IMR-90 (cell line): ENCODE measurements at places on chromosomes 16 and 17.

DNA sequence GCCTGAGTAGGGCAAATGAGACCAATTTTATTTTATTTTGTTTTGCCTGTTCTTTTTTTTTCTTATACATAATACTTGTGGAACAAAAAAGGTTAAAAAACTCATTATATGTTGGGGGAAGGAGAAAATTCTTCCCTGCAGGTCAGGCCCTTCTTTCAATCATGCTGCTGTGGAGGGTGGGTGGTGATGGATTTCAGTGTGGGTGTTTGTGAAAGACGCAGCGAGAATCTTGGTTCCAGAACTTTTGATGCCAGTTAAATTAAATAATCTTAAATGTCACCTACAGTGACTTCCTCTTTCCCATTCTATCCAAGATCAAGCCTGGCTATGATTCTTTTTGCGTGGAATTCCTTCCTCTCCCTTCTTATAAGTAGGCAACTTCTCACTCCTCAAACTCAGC lies 595.8 kb upstream of the EEF2KMT start:
- DNase-seq, result no peak
- H3K27me3 ChIP-seq, result no peaks in the 10 kb centered on the region
- no peak overlapping the region for H3K27ac ChIP-seq
- H3K4me1 ChIP-seq, result no peaks in the 10 kb centered on the region

DNA sequence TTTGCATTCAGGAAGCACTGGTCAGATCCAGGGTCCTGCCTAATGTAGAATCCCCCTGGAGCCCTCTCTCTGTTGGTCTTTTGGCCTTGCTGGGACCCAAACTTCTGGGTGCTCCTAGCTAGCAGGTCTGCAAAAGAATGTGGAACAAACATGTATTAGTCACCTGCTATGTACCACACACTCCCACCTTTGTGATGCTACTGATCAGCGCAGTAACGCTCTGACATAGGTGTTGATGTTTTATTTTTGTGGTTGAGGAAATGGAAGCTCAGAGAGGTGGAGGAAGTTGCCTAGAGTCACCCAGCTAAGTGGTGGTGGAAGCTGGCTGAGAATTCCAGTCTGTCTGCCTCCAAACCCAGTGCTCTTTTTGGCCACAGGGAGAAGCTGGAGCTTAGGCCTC lies 35.8 kb upstream of the LGALS9 start:
- H3K4me1 ChIP-seq, result no peaks in the 10 kb centered on the region; the same call in 1 of the 2 replicates
- DNase-seq, result no peak
- H3K4me3 ChIP-seq, result no peak overlapping the region
- no peaks in the 10 kb centered on the region for H3K27me3 ChIP-seq

GRCh38 chr16:70428178-70428998 lies 10.5 kb downstream of the ST3GAL2 start:
- peaks cover 4% of the 10 kb centered on the region for H3K36me3 ChIP-seq
- H3K4me1 ChIP-seq, result peaks cover 38% of the 10 kb centered on the region
- no peaks in the 10 kb centered on the region for H3K27me3 ChIP-seq
- peak; percentile 97 for DNase-seq

DNA sequence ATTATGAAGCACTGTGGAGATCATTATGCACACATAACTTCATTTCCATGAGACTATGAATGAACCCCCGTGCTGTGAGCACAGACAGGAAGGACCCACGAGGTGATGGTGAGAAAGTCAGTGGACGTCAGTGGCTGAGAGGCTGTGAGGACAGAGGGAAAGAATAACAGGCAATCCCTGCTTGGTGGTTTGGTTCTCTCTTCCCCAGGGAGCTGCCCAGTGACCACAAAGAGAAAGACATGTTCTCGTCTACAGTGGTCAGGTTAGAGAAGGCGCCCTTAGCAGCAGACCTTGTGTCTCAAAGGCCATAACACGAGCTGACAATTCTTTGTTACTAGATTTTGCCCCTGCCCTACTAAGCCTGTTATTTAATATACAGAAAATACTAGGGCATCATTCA lies 609.2 kb downstream of the TOX3 start:
- H3K4me3 ChIP-seq, result no peak overlapping the region
- H3K4me1 ChIP-seq, result peaks cover 1% of the 10 kb centered on the region; the same call in 1 of the 2 replicates
- no peaks in the 10 kb centered on the region for H3K27me3 ChIP-seq
- H3K27ac ChIP-seq, result no peak overlapping the region

GRCh38 chr16:56950881-56951771 lies 10.6 kb upstream of the CETP start:
- H3K4me1 ChIP-seq, result no peaks in the 10 kb centered on the region
- peak; percentile 51 for DNase-seq
- H3K27me3 ChIP-seq, result no peaks in the 10 kb centered on the region
- peaks cover 4% of the 10 kb centered on the region; the same call in 1 of the 2 replicates for H3K36me3 ChIP-seq
- H3K27ac ChIP-seq, result no peak overlapping the region

DNA sequence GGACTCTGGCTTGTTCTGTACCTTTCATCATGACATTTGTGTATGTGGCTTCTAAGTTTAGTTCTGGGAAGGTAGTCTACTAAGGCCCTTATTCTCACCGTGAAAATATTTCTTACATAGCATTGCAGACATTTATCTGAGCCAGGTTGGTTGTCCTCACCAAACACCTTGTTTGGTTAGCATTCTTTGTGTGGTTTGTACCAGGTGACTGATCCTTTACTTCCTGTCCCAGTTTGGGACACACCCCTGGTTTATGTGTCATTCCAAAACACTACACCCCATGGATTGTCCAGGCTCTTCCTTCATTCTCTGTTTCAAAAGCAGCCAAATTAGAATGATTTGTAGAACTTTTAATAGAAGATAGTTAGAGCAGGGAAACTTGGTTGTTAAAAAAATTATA lies 23.2 kb upstream of the DUSP14 start:
- H3K4me1 ChIP-seq, result no peaks in the 10 kb centered on the region
- peaks cover 18% of the 10 kb centered on the region for H3K36me3 ChIP-seq
- no peak overlapping the region for H3K4me3 ChIP-seq
- DNase-seq, result no peak

DNA sequence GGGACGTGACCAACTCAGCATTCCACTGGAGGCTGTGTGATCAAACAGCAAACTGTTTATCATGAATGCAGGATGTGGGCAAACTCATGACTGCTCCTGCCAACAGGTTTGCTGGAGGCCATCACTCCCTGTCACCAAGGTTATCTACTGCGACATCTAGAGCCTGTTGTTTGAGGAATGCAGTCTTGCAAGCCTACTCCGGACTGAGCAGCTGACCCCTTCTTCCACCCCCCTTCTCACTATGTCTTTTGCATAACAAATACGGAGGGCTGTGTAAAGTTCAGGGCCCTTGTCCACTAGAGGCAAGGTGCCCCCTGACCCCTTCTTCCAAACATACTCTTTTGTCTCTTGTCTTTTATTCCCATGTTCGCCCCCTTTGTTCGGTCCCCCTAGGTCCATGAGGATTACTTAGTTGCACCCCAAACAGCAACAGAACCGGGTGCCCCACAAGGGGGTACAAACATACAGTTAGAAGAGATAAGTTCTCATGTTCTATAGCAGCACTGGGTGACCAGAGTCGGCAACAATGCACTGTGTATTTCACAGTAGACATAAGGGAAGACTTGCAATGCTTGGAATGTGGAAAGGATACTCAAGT lies 28.7 kb downstream of the MEAK7 start:
- no peak overlapping the region for H3K27ac ChIP-seq
- peak; percentile 8 for DNase-seq
- H3K36me3 ChIP-seq, result peaks cover 17% of the 10 kb centered on the region
- H3K4me3 ChIP-seq, result no peak overlapping the region
- peaks cover 8% of the 10 kb centered on the region for H3K4me1 ChIP-seq

DNA sequence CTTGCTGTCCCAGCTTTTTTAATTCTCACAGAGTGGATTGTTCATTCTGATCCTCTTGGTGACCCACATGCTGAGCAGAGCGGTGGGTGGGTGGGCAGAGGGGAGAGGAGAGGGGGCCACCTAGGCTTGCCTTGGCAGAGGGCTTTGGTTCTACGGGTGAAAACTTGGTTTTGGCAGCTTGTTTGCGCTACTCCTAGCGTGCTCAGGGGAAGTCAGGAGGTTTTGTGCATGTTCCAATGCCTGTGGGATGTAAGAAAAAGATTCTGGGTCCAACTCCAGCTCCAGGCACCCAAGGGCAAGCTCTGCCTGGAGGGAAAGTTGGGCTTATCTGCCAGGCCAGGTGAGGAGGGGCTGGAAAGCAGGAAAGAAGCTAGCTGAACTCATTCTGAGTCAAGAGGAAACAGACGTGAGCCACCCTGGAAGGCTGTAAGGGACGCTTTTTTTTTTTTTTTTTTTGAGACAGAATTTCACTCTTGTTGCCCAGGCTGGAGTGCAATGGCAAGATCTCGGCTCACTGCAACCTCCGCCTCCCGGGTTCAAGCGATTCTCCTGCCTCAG lies 169.1 kb downstream of the WSCD1 start:
- H3K4me1 ChIP-seq, result no peaks in the 10 kb centered on the region
- H3K36me3 ChIP-seq, result no peaks in the 10 kb centered on the region
- no peak overlapping the region for H3K27ac ChIP-seq
- DNase-seq, result no peak
- no peaks in the 10 kb centered on the region for H3K27me3 ChIP-seq

DNA sequence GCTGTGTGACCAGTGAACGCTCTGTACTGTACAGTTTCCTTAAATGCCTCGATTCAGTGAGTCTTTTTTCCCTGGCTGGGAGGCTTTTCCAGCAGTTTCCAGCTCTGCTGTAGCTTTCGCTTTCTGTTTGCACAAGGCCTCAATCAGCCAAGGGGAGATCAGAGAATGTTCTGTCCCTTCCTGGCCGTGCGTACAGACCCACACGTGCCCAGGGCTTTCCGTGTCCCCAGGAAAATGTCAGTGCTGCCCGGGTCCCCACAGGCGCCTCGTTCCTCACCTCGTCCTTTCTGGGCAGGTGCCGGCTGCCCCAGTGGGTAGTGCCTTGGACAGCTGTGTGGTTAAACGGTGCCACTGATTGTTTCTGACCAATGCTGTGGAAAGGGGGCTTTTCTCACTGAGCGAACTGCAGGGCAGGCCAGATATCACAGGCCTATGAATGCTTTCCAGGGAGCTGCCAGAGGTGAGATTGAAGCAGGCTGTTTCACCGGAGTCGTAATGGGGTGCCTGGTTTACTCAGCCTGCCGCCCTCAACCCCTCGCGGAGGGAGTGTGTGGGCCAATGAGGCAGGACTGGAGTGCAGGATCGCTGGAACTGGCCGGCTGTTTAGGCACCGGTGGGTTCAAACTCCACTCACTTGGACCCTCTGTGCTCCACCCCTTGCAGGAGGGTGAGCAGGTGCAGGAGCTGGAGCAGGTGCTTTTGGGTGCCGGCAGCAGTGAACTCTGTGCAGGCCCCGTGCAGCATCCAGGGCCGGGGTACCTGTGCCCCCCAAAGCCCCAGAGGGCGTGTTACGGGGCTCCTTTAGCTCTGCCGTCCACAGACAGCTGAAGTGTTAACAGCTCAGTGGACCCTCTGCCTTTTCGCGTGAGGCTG lies 44.4 kb downstream of the ZNF778 start:
- no peaks in the 10 kb centered on the region for H3K27me3 ChIP-seq
- no peak overlapping the region for H3K4me3 ChIP-seq
- peaks cover 26% of the 10 kb centered on the region; the same call in 1 of the 2 replicates for H3K36me3 ChIP-seq
- no peaks in the 10 kb centered on the region for H3K4me1 ChIP-seq

GRCh38 chr17:6492892-6493674 lies 48.8 kb downstream of the PIMREG start:
- no peak overlapping the region for H3K4me3 ChIP-seq
- no peak for DNase-seq
- H3K36me3 ChIP-seq, result no peaks in the 10 kb centered on the region
- no peak overlapping the region for H3K27ac ChIP-seq
- peaks cover 10% of the 10 kb centered on the region; the same call in 1 of the 2 replicates for H3K27me3 ChIP-seq

GRCh38 chr16:77531752-77532151 lies 96.9 kb upstream of the ADAMTS18 start:
- no peak overlapping the region for H3K4me3 ChIP-seq
- H3K27me3 ChIP-seq, result no peaks in the 10 kb centered on the region
- H3K36me3 ChIP-seq, result no peaks in the 10 kb centered on the region
- H3K4me1 ChIP-seq, result no peaks in the 10 kb centered on the region
- no peak overlapping the region for H3K27ac ChIP-seq
- peak; percentile 38 for DNase-seq

DNA sequence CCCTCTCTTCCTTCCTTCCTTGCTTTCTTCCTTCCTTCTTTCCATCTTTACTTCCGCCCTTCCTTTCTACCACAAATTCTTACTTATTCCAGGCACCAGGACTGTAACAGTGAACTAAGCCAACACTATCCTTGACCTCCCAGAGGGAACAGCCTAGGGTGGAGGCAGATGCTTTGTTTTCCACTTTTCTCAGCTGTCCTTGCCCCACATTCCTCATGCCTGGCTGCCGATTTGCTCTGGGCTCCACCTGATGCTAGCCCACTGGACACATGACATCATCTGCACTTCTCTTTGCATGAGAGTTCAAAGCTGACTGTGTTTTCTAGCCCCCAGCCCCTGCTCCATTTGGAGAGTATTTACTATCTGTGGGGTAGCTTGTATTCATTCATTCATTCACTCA lies 283.0 kb downstream of the MAF start:
- no peaks in the 10 kb centered on the region for H3K4me1 ChIP-seq
- H3K27ac ChIP-seq, result no peak overlapping the region
- no peaks in the 10 kb centered on the region for H3K36me3 ChIP-seq
- no peak for DNase-seq
- no peak overlapping the region for H3K4me3 ChIP-seq

DNA sequence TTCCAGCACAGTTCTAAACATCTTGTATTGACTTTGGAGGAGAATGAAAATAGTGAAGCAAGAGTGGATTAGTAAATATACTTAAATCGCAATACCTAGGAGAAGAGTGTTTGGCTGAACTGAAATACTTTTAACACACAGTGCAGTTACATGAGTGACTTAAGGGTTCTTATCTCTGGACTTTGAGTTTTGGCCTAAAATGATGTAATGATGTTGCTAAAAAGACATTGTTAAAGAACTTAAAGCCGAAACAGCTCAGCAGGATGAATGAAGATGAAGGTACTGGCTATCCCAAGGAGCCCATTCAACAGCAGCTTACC lies 28.1 kb downstream of the PMP22 start:
- no peaks in the 10 kb centered on the region for H3K27me3 ChIP-seq
- peaks cover 12% of the 10 kb centered on the region for H3K4me1 ChIP-seq
- no peak for DNase-seq
- H3K36me3 ChIP-seq, result peaks cover 62% of the 10 kb centered on the region

GRCh38 chr16:6751191-6751590 lies 581.5 kb upstream of the RBFOX1 start:
- H3K36me3 ChIP-seq, result no peaks in the 10 kb centered on the region
- H3K27ac ChIP-seq, result no peak overlapping the region
- no peaks in the 10 kb centered on the region for H3K4me1 ChIP-seq
- no peak for DNase-seq
- no peak overlapping the region for H3K4me3 ChIP-seq

DNA sequence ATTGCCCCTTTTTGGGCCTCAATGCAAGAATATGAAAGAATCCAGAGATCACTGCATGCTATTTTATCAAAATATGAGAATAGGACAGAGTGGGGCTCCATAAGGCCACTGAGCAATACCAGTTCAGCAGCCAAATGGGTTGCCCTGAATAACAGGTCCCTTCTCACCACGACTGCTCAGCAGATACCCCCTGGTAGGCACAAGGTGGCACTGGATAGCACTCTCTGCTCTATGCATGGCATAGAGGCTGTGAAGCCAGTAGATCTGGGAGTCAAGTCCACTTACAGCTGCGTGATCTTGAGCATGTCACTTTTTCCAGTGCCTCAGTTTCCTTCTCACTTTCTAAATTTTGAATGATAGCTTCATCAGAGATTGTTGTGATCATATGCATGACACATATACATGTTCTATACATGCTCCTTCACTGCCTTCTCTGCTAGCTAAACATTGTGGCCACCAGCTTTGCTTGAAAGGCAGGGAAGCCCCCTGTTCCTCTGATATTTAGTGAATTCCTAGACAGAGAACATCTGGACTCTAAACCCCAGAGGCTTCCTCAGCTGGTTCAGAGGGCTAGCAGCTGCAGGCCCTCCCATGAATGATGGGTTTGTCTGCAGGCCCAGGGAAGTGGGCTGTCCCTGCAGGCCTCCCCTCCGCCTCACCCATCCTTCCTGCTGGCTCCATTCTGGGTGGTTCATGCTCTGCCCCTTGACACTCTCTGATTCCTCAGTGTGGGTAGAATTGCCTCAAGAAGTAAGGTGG lies 84.9 kb upstream of the ASIC2 start:
- H3K4me3 ChIP-seq, result no peak overlapping the region
- no peak for DNase-seq
- no peaks in the 10 kb centered on the region for H3K4me1 ChIP-seq
